ENCODE measurements at places on chromosomes 12 and 14.

- DNase-seq, result no peak
These were observed 187.1 kb downstream of the TSPAN9 start for GRCh38 chr12:3263939-3264922.

DNA sequence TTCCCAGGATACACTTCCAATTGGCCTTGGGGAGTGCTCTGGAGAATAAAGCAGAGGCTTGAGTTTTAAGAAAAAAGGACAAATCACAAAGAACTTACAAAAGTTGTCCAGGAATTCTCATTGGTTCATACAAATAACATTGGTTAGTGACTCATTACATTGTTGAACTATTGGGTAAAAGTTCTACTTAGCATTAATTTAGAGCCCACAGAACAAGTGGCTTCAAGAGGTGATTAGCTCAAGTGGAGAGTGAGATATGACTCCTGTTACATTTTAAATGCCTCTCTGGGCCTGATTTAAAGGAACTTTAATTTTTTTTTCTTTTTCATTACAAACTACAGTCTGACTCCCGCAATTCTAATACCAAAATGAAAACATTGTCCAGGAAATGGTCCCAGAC, 72.9 kb downstream of the ASCL4 start:
- DNase-seq, result no peak

GRCh38 chr14:31026077-31026449, at the start of gene STRN3:
TSS of gene STRN3 (minus strand) at chr14:31026379. CDS start at chr14:31026185, 194 bp downstream.
- DNase-seq, result no peak

DNA sequence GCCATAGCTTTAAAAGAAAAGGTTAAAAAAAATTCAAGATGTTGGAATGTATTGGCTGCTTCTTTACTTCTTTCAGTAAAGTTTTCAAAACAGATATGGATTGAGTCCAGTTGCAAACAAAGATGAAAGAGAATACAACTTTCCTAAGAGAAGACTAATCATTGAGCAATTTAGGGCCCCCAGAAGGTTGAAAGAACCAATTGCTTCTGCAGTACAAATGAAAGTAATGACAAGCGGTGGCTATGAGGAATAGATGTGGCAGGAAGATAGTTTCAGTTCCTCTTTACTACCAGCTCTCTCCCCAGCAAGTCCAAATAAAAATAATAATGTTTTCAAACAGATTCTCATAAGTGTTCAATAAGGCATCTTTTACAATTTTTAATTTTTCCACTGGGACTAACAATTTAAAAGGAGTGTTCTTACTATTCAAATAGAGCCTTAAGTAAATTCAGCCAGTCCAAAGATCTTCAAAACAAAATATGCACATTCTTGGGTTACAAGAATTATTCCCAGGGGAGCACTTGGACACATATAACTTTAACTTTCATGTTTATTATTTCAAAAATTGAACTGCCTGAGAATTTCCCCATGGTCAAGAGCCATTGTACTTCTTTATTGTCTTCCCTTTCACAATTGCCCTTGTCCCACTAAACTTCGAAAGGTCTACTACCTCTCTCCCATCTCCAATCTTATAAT, 62.3 kb upstream of the PPP1R12A start:
- no peak for DNase-seq

DNA sequence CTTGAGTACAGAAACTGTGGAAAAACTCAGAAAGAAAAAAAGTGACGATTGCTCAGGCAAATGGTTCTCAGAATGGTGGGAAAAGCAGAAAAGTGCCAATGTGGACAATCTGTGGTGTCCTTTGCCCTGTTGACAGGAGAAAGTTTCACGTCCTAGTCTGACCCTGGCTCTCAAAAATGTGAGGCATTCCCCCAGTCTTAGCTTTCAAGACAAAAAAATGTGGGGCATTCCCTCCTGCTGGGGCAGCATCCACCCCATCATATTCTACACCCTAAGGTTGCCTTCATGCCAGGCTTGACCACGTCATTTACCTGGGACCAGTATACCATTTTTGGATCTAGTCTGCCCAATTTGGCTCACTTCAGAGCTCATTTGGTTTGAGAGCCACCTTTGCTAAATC, 20.7 kb upstream of the ANAPC7 start:
- DNase-seq, result no peak

GRCh38 chr12:100833282-100833681, 38.7 kb downstream of the ANO4 start:
- no peak for DNase-seq

DNA sequence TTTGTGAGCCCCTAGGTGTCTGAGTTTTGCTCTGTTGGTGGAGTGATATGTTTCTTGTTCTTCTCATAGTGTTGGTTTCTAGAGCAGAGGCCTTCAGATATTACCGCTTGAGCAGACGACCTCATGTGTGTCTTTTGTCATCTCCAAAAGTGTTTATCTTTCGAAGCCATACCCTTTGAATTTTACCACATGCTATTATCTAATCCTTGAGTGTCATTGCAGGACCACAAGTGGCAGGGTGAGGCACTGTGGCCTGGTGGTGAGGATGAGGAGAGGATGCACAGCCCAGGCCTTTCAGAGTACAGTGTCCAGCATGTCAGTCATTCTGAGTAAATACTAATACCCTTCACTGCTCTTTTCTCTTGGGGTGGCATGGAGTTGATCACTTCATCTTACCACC, 57.2 kb upstream of the CISTR start:
- no peak for DNase-seq

DNA sequence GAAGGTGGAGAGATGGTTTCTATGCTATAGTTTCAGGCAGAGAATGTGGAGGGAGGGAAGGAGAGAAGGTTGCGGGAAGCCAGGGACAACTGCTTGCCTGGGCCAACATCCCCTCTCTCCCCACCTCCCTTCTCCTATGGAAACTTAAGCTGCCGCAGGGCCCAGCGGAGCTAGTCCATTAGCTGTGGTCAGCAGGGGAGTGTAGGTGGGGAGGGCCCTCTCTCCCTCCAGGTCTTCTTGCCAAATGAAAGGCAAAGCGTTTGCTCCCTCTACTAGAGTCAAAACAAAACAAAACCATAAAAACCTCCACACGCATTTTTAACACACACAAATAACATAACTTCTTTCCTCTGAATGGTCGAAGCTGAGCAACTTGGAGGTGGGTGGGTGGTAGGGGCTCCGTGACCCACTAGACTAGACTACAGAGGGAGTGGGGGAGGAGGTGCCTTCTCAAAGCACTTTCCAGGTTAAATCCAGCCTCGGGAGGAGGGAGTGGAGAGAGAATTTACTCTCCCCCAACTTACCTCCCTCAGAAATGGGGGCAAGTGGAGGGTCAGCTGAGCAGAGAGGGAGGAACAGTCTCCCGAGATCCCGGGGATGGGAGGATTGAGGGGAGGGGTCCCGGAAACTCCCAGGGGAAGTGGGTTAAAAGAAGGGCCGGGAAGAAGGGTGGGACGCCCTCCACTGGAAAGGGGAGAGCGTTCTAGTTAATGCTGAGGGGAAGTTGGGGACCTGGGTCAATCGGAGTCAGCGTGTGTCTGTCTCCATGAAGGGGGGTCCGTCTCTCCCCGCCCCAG, 4.6 kb upstream of the CACNB3 start:
- DNase-seq, result no peak

GRCh38 chr12:21925296-21925913, 15.8 kb downstream of the ABCC9 start:
- no peak for DNase-seq

DNA sequence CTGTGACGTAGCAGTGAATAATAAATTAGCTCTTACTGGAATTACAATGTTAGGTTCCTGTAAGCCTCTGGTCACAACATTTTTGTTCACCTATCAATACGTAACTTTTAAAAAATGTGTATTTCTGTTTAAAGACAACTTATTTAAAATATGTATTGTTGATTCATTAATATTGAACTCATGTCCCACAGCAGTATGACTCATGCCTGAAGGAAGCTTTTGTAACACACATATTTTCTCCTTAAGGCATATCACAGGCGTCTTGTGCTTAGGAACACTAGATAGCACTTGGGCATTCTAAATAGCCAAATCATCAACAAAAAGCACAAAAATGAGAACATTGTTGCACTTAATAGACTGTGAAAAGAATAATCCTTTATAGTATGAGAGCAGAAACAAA, 92.5 kb downstream of the GPHN start:
- DNase-seq, result no peak

- no peak for DNase-seq
These were observed 17.4 kb downstream of the BCL2L14 start for GRCh38 chr12:12088147-12088546.

DNA sequence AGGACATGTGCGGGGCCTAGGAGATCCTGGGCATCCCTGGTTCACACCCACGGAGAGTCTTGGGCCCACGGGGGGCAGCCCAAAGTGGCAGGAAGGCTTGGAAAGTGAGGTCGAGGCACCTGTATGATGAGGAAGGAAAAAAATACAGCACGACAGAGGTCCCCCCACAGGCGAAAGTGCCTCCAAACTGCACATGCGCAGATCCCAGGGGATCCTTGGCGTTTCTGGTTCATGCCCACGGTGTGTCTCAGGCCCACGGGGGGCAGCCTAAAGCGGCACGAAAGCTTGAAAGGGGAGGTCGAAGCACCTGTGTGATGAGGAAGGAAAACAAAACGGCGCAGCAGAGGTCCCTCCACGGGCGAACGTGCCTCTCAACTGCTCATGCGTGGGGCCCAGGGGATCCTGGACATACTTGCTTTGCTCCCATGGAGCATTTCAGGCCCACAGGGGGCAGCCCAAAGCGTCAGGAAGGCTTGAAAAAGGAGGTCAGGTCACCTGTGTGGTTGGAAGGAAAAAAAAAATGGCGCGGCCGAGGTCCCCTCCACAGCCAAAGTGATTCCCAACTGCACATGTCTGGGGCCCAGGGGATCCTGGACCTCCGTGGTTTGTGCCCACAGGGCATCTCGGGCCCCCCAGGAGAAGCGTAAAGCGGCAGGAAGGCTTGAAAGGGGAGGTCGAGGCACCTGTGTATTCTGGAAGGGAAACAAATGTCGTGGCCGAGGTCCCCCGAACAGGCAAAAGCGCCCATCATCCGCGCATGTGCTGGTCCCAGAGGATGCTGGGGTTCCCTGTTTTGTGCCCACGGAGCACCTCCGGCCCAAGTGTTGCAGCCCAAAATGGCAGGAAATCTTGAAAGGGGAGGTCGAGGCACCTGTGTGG, 582.6 kb downstream of the ALG10 start:
- no peak for DNase-seq

- peak; percentile 18 for DNase-seq
These were observed 18.6 kb downstream of the DUSP6 start for GRCh38 chr12:89333564-89334252.

DNA sequence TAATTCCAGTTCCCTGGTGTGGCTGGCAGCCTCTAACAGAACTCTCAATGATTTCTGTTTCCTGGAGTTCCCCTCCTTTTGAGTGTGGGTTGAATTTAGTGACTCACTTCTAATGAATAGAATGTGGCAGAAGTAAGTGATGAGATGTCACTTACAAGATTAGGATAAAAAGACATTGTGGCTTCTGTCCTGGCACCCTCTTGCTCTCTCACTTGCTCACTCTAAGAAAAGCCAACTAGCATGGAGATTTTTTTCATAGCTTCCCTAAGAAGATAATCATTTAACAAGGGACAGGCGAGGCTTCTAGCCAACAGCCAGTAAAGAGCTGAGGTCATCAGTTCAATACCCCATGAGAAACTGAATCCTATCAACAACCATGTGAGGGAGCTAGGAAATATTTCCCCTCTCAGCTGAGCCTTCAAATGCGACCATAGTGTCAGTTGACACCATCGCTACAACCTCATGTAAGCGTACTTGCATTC, 156.7 kb downstream of the TMTC3 start:
- no peak for DNase-seq

DNA sequence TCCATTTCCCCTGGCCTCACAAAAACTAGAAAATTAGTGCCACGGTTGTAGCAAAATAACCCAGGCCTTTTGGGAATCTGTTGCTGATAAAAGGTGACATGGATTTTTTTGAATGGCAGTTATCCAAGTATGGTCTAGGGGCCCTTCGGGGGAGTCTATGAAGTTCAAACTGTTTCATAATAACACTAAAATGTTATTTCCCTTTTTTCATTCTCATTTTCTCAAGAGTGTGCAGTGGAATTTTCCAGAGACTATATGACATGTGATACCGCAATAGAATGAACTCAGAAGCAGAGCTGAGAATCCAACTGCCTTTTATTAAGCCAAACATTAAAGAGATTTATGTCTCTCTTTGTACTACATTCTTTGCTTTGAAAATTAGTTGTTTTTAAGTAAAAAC, 26.9 kb downstream of the GSTZ1 start:
- no peak for DNase-seq

- DNase-seq, result peak; percentile 83
These were observed 71.2 kb downstream of the VCPKMT start for GRCh38 chr14:50045039-50045711.

- no peak for DNase-seq
These were observed 104.4 kb upstream of the DIO2 start for GRCh38 chr14:80315681-80316080.

- no peak for DNase-seq
These were observed 110.3 kb downstream of the SINHCAF start for GRCh38 chr12:31215518-31216232.

- no peak for DNase-seq
These were observed 54.1 kb downstream of the ADIPOR2 start for GRCh38 chr12:1744932-1745331.

DNA sequence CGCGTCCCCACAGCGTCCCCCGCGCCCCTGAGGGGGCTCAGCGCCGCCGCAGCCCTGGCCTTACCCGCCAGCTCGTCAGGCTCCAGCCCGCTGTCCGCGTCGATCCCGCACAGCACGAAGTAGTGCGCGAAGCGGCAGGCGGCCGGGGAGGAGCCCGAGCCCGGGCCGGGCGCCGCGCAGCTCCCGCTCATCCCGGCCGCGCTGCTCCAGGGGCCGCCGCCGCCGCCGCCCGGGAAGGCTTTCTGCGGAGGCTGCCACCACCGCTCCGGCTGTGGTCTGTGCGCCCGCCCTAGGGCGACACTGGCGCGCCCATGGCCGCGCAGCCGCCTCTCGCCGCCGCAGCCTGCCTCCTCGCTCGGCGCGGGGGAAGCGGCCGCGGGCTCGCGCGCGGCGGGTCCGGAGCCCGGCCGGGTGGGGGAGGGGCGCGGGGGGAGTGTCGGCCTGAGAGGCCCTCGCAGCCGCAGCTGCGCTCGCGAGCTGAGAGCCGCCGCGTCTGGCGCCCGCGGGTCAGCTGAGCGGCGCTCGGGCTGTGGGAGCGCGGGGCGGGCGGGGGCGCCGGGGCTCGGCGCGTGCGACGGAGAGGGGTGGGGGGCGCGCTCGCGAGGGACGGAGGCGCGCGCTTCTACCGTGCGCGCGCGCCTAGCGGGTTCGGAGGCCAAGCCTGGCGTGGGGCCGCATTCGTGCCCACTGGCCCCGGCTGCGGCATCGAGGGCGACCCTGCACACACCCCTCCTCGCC, at the start of gene DENND5B:
Gene DENND5B (minus strand): TSS at position 495 of the 738 bp plus-strand sequence. CDS start 304 bp downstream, at position 191.
- peak; percentile 14 for DNase-seq

- no peak for DNase-seq
These were observed 292.3 kb downstream of the DAD1 start for GRCh38 chr14:22296722-22297121.

DNA sequence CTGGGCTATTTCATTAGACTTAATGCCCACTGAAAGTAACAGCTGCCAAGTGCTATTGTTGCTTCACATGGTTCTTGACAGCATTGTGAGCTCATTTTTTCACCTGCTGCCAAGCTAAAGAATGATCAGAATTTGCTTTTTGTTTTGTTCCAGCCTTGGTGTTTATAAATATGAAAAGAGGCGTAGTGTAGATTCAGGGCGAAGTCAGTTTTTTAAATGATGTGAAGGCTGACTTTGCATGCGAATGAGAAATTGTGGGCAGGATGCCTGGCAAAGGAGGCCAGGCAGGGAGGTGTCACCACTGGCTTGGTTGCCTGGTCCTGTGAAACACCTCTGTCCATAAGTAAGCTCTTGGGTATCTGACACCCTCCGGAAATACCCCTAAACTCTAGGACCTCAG, 93.3 kb upstream of the NAP1L1 start:
- no peak for DNase-seq

All from CD4-positive, alpha-beta T cell treated with Interleukin-1 beta for 1 hour (primary cell).